Effector CD4-positive, alpha-beta T cell (primary cell): ENCODE measurements at places on chromosomes 3 and 15.

GRCh38 chr15:40008061-40008765 is 30.8 kb downstream of the SRP14 start:
- no peak for DNase-seq

GRCh38 chr3:141511361-141511760 is 24.5 kb downstream of the RASA2 start:
- DNase-seq, result no peak

GRCh38 chr3:193938613-193939012 is 197.3 kb upstream of the HES1 start:
- DNase-seq, result no peak

- no peak for DNase-seq
Measured at GRCh38 chr3:24273491-24273890, 221.2 kb downstream of the THRB start.

GRCh38 chr3:141877911-141878310 is 1.5 kb downstream of the ATP1B3 start:
- no peak for DNase-seq

- DNase-seq, result no peak
Measured at GRCh38 chr3:71370467-71370866, 213.1 kb downstream of the FOXP1 start.

DNA sequence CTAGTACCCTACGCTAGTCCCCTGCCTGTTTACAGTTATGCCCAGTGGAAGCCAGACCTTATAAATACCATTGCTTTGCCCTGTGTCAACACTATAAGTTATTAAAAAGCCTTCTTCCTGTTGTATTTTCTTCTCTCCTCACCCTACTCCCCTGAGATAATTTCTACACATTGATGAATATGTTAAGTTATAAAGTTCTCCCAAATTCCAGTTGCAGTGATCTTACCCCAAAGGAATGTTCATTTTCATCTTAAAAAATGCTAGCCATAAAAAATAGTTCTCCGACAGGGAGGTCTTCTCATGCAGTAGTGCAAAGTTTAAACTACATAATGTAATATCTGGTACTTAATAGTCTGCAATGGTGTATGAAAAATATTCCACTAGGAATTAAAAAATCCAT is 58.6 kb downstream of the MAP2K5 start:
- no peak for DNase-seq

GRCh38 chr15:66846031-66846430 is 144.0 kb downstream of the SMAD6 start:
- no peak for DNase-seq

GRCh38 chr3:105119801-105120340 is 246.8 kb upstream of the ALCAM start:
- DNase-seq, result no peak

DNA sequence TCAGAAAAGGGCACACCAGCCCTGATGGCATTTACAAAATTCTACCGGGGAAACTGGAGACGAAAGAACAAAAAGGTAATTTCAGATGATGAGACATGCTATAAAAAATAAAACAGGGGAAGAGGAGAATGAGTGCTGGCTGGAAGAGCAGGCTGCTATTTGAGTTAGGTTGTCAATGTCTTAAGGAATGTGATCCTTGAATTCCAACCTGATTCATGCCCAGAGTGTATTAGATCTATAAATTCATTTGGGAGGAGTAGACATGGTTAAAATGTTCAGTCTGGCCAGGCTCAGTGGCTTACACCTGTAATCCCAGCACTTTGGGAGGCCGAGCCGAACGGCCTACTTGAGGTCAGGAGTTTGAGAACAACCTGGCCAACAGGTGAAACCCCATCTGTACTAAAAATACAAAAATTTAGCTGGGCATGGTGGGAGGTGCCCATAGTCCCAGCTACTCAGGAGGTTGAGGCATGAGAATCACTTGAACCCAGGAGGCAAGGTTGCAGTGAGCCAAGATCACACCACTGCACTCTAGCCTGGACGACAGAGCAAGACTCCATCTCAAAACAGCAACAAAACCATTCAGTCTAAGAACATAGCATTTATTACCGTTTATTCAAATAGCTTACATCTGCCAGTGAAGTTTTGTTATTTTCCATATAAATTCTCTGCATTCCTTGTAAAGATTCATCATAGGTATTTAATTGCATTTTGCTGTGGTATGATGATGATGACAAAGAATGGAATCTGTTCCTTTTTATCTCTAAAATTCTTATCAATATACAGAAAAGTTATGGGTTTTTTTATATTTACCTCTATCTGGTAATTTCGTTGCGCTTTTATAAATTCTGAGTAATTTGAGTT is 126.7 kb upstream of the NR2E3 start:
- no peak for DNase-seq

DNA sequence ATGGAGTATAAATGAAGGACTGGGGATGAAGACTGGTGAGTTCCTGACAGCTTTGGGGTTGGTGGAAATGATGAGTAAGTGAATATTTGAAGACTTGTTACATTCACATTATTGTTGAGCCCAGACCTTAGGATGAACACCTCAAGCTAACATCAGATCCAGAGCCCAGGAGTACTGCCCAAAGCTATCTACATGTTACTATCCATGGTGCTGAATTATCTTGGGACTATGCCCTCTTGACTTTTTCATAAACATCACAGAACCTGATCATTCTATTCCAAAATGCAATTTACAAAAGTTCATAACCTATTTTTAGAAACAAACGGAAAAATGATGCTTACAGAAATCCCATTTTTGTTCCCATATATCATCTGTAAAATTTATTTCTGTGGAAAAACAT is 613.3 kb downstream of the TUSC7 start:
- DNase-seq, result no peak

- no peak for DNase-seq
Measured at GRCh38 chr3:42459151-42459550, 43.3 kb upstream of the VIPR1 start.

DNA sequence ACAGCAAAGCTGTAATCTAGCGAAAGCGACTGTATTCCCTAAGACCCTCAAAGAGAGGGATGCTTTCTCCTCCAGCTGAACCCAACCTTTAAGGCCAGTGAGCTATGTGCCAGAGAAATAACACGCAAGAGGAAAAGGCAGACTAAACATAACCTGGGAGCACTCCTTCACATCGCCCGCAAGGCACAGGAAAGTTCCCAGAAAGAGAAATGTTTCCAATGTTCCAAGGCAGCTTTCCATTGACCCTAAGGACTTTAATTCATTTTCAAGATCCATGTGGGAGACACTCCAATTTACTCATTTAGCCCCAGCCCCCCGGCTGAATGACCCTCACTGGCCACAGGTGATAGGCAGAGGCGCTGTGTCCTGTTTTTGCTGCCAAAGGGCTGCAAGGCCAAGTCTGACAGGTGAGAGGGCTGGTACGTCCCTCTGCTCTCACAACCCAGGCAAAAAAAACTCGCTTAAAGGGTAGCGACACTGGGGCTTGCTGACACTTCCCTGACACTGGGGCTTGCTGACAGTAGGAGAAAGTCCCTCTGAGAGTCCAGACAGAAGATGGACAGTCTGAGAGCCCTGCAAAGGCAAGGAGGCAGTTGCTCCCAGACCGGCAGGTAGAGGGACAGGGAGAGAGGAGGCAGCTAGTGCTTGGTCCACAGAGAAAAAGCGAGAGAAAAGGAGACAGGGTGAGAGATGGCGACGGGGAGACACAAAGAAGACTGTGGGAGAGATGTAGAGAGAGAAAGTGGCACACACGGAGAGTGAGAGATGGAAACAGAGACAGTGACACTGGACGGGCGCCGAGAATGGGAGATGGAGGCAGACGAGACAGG is 702 bp downstream of the ARHGEF3 start:
- DNase-seq, result no peak

- DNase-seq, result no peak
Measured at GRCh38 chr3:115077501-115078250, 69.4 kb downstream of the ZBTB20 start.

DNA sequence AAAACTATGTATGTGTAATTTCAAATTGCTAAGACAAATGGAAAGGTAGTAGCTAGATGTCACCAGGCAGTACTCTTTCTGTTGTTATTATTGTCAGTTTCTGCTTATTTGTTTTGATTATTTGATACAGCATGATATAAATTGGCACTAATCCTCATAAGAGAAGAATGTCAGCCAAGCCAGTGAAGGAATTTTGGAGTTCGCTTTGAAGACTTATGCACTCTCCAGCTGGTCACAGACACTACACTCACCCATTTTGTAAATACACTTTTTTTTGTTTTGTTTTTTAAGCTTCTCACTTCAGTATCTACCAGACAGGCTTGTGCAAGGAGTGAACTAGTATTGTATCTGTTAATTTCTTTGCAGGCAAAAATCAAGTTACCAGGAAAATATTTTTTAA is 180.2 kb upstream of the TTC14 start:
- no peak for DNase-seq

- DNase-seq, result no peak
Measured at GRCh38 chr15:38373016-38373415, 80.9 kb upstream of the FAM98B start.

DNA sequence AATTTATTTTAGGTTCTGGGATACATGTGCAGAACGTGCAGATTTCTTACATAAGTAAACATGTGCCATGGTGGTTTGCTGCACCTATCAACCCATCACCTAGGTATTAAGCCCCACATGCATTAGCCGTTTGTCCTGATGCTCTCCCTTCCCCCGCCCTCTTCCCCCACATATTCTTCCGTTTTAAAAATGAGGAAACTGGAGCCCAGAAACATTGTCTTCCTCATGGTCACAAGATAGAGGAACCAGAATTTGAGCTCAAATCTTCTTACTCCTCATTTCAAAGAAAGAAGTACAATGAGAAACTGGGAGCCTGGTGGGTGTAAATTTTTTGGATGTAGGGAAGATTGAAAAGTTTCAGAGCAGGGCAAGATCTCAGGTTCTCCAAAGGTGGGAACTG is 56.1 kb upstream of the USP3 start:
- DNase-seq, result no peak

- DNase-seq, result no peak
Measured at GRCh38 chr3:27423463-27423862, 54.3 kb upstream of the NEK10 start.

- DNase-seq, result no peak
Measured at GRCh38 chr3:150691414-150692040, 12.2 kb downstream of the ERICH6 start.

GRCh38 chr3:24101676-24102168 is 156.6 kb downstream of the NR1D2 start:
- no peak for DNase-seq

DNA sequence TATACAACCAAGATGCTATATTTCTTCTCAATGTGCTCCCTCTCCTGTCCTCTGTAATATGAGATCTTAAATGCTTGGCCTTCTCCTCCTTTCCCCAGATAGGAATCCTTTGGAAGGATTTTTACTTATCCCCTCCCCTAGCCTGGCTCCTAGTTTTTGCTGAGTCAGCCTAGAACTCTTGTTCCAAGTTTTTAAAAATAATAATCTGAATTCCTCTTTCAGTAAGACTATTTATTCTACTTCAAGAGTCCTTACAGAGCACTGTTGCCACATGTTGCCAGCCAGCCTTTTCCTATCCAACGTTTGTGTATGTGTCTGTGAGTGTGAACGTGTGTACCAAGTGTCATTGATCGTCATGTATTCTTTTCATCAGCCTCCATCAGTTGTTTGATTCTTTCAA is 11.0 kb upstream of the KCNMB2 start:
- no peak for DNase-seq

GRCh38 chr15:89021224-89021623 is 67.0 kb upstream of the ABHD2 start:
- DNase-seq, result no peak

DNA sequence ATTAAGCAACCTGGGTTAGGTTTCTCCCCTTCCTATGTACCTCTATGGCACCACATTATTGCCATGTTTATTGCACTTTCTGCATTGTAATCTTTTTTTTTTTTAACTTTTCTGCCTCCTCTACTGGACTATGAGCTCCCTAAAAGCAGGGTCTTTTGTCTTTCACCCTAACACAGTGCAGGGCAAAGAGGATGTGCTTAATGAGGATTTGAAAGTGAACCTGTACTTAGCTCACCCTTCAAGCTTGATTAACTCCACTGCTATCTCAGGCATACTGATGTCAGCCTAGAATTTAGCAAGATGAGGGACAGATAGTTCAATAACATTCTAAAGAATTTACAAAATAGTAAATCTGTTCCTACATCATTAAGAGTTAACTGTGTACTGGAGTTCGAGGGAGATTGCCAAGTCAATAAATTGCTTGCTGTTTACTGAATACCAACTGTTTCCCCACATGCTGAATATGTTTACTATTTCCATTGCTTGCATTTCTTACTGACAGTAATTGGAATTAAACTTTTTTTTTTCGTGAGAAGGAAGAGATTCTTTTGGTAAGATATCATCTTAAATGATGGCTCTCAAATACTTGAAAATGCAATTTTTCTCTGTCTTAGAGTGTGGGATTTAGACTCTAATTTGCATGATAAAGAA is 15.7 kb upstream of the PPARG start:
- DNase-seq, result no peak

- no peak for DNase-seq
Measured at GRCh38 chr3:129050556-129051295, 9.9 kb upstream of the GP9 start.

- DNase-seq, result no peak
Measured at GRCh38 chr15:59282515-59283337, 76.1 kb downstream of the LDHAL6B start.

DNA sequence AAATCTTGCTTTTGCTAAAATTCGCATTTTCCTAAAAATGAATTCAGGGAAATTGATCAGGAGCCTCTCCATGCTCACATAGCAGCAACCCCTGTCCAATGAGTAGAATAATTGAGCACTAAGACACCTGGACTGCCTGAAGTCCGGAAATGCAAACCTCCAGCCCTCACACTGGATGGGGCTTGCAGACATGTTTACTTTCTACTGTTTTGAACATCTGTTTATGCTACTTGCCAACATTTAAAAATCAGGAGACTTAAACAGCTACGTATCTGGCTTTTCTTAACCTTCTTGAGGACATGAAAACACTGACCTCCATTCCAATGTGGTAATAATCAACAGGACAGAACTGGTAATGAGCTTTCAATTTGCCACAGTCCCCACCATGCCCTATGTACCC is 184.4 kb downstream of the SHOX2 start:
- no peak for DNase-seq

DNA sequence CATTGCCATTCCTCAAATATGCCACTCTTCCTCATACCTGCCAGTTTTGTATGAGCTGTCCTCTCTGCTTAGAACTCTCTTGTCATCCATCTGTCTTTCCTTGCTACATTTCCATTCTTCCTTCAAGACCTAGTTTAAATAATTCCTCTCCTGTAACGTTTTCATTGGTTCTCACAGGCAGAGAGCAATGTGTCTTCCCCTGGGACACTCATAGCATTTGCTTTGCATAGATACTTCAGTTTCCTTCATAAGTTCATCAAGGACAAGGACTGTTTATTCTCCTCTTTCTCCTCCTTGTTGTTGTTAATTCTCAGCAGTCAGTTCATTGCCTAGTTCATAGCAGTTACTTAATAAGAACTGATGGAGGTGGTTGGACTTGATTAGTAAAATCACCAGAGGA is 10.5 kb downstream of the NR2C2 start:
- no peak for DNase-seq

GRCh38 chr15:99720533-99720932 is 12.7 kb downstream of the LYSMD4 start:
- no peak for DNase-seq

- DNase-seq, result no peak
Measured at GRCh38 chr15:90665288-90666134, 51.6 kb upstream of the BLM start.

GRCh38 chr3:154898443-154898842 is 181.7 kb upstream of the MME start:
- DNase-seq, result no peak

GRCh38 chr3:64932016-64932518 is 244.3 kb upstream of the ADAMTS9 start:
- DNase-seq, result no peak

GRCh38 chr3:196868297-196868661 is 559 bp downstream of the SENP5 start:
- no peak for DNase-seq

GRCh38 chr3:48406443-48407431 is 23.1 kb downstream of the PLXNB1 start:
- no peak for DNase-seq
